ENCODE measurements at places on chromosomes 11 and 22. TPM values are rescaled to one million over a fixed set of nuclear protein-coding genes. Genes with fewer than 3 reads are reported as not detected.

DNA sequence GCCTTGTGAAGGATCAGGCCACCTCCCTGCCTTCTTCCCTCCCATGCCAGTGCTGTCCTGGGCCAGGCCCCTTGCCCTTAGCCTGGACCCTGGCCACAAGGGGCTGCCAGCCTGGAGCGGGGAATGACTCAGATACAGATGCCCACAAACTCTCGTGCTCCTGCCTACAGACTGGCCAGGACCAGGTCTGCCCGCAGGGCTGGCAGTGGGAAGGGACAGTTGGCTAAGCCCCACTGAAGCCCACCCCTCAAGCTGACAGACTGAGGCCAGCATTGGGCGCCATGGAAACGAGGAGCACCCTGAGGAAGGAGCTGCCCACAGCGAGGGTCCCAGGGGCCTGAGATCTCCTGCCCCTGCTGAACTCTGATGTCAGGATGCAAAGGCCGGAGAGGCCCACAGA, 14.1 kb downstream of the SCUBE1 start:
- DNase-seq = no peak

DNA sequence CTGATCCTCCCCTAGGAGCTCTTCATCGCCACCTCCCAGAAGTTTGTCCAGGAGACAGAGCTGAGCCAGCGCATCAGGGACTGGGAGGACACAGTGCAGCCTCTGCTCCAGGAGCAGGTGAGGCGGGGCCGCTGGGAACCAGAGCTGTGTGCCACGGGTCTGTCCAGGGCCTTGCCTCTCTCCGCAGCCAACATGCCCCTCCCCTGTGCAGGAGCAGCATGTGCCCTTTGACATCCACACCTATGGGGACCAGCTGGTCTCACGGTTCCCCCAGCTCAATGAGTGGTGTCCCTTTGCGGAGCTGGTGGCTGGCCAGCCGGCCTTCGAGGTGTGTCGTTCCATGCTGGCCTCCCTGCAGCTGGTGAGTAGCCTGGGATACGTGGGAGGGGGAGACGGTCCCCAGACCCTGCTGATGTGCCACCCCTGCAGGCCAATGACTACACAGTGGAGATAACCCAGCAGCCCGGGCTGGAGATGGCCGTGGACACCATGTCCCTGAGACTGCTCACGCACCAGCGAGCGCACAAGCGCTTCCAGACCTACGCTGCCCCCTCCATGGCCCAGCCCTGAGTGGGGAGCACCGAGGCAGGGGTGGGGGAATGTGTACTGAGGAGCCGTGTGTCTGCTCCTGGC, 2.5 kb downstream of the SCO2 start:
- DNase-seq = no peak

GRCh38 chr11:60378354-60378753, at the start of gene MS4A7:
Gene MS4A7 (plus strand): TSS chr11:60378532. CDS start chr11:60383142, 4,610 bp downstream.
- DNase-seq = no peak

GRCh38 chr11:44116234-44116830, 20.9 kb downstream of the EXT2 start:
- no peak for DNase-seq

DNA sequence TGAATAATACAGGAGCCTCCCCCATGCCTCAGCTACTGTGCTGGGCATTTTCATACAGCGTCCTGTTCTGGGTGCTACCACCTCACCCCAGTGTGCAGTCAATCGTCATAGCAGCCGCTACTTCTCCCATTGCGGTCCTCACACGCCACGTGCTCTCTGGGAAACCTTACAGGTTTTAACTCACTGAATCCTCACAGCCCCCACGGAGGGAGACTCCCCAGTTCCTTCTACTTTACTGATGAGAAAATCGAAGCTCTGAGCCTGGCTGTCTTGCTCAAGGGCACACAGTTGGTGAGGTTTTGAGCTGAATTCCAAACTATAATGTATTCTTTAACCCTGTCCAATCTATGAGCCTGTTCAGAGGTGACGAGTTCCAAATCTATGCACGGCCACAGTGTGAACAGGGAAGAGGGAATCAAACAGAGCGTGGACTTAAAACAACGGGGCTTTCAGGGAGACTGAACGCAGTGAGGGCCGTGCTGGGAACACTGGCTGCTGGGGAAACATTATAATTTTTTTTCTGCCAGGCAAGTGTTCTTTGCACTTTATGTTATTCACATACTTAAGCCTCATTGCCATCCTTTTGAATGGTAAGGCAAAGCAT, 421.5 kb downstream of the BRD1 start:
- no peak for DNase-seq

DNA sequence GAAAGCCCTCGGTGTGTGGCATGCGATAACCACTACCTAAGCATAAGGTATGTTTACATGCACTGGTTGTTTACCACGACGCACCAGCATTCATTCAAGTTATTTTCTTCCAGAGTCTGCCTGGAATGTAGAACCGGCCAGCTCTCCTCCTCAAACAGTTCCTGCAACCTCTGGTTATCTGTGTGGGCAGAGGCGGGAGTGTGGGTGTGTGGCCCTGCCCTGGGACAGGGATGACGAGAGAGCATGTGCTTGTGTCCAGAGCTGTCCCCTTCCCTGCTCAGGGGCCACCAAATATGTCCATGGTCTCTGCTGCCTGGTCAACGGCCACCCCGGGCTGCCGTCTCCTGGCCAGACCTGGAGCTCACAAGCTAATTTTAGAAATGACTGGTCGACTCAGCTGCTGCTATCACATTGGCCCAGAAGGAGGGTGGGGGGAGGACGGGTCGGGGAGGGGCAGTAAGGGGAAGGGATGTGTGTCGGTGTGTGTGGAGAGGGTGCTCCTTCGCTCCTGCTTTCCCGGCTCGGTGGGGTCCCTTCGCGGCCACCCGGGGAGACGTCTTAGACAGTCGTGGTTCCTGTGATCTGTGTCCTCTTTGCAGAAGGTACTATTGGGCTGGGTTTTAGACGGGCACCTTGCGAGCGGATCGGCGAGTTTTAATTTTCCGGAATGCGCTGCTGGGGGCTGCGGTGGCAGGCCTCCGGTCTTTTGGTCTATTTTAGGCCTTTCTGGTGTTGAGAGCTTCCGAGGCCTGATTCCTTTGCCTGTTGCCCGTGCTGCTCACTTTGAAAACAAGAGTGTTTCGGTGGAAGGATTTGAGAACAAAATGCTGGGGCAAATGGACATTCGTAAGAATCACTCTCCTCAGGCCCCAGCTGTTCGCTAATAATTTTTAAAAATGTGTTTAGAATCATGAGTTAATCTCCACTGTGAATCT, at the start of gene MYO18B:
Gene MYO18B (plus strand): TSS at position 497 of the 935 bp plus-strand sequence. CDS start 18,905 bp downstream, outside the sequence.
- DNase-seq = no peak

DNA sequence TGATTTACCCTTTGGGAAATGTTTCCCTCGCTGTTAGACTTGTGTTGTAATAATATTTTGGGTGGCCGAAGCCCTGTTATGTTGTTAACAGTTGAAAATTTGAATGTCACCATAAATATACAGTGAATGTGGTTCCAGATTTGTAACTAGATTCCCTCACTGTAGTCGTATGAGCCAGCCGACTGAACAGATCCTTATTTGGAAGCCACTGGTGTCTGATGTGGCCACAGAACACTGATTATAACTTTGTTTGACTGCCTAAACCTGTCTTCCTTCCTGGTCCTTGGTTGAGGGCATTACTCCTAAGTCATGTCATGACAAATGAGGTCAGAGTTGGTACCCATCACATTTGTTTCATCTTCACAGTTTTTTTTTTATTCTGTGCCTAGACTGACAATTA, 45.4 kb downstream of the YAP1 start:
- DNase-seq = no peak

DNA sequence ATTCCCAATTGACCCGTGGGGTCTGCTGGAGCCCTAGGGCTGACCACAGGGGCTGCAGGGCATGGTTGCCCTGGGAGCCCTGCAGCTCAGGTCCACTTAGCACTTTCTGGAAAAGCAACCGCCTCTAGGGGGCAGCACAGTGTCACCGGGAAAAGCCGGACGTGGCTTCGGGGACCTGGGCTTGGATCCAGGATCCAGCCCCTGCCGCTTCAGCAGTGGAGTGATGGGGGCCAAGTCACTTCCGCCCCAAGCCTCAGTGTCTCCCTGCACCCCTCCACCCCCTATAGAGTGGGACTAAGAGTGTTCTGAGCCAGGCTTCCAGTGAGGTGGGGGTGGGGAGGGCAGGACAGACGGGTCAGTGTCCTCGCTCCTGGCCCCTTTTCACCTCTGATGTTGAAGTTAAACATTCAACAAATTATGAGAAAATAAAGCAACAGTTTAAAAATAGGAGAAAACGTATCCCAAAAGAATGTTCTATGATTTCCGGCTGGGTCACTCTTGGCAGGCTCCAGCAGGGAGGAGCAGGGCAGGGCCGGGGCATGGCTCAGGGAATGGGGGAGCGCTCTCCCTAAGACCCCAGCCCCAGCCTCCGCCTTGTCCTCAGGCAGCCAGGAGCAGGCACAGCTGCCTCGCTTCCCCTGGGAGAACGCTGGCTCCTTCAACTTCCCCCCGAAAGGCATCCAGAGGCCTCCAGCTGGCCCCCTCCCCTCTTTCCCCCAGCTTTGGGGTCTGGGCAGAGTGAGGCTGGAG, 96.5 kb upstream of the FGF3 start:
- DNase-seq = peak; percentile 90

GRCh38 chr22:20514658-20515406, 7.4 kb downstream of the MED15 start:
- DNase-seq = no peak

GRCh38 chr22:36010882-36011281, 17.7 kb downstream of the RBFOX2 start:
- DNase-seq = no peak

The CASP12 gene
- total RNA-seq = not detected

The INPP5J gene
- total RNA-seq = 6.8 TPM

The EIF3M gene
- total RNA-seq = 388 TPM

The SYT9 gene
- total RNA-seq = not detected

The PRODH gene
- total RNA-seq = 39.0 TPM

The PLAAT3 gene
- 57.9 TPM for total RNA-seq

The C22orf23 gene
- total RNA-seq = not detected

The GUCY1A2 gene
- not detected for total RNA-seq

The OR4D11 gene
- not detected for total RNA-seq

The PHF21B gene
- total RNA-seq = 0.98 TPM

The ACCS gene
- total RNA-seq = 24.7 TPM

The ELFN2 gene
- total RNA-seq = 4.0 TPM

Measured in Caco-2 (cell line).